ENCODE measurements at places on chromosomes 16 and 17.

GRCh38 chr17:75835654-75835987, 8.6 kb downstream of the UNC13D start:
- no peak for DNase-seq

GRCh38 chr16:22693638-22694340, 120.2 kb upstream of the HS3ST2 start:
- DNase-seq, result no peak

DNA sequence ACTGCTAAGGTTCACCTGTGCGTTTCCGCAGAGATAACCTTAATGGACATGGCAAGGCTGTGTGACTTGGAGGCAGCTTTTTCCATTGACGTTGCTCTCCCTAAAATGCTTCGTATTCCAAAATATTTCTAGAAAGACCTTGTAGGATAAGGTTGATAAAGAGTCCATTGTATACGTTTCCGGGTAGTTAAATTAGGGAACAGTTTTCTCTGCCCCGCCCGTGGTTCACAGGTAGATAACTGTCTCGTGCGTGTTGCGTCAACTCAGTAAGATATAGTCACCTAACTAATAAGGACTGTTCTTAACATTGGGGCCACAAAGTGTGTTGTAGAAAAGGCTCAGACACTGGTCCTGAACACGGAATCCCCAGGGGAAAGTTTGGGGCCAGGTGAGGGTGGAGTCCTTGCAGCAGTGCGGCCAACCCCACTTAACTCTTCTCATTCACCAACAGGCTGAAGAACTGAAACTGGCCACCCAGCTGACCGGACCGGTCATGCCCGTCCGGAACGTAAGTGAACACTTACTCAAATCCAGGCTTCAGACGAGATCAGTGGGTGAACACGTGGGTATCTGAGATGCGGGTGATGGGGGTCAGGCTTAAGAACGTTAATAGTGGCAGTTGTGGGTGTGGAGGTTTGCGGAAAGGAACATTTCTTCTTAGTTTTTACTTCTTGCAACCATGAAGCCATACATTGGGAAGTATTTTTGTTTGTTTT, 1.6 kb downstream of the RPL13 start:
- DNase-seq, result no peak

DNA sequence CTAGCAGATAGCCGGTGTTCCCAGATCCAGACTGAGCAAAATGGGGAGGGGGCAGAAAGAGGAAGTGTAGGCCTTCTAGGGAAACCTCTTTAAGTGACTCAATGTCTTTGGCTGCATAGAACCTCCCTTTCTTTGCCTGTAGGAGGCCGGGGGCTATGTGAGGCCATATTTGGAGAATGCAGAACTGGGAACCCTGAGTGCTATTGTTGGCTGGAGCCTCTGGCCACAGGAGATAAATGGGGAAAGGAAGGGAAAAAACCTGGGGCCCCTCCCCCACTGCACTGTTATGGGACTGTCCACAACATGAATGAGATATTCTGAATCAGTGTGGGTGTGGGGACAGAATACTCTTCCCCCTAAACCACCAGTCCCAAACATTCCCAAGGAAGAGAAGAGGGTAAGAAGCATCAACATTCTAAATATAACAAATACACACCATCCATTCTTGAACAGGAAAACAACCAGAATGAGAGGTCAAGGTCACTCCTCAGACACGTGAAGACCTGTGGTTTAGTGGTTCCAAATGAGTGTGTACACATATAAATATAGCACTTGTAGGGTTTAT, 2.4 kb downstream of the VPS25 start:
- DNase-seq, result no peak

DNA sequence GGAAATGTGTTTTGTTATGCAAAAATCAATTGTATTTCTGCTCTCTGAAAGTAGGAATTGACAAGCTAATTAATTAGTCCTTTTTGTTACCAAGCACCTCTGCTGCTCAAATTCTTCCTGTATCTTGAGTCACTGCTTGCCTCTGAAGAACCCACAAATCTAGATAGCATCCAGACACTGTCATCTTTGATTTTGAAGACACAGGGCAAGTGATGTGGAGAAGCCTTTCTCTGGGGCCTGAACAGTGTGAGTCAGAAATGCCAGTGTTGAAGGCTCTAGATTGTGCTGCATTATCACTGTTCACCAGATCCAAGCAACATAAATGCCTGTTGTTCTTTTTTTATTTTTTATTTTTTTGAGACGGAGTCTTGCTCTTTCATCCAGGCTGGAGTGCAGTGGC, 10.9 kb upstream of the ST6GALNAC1 start:
- no peak for DNase-seq

DNA sequence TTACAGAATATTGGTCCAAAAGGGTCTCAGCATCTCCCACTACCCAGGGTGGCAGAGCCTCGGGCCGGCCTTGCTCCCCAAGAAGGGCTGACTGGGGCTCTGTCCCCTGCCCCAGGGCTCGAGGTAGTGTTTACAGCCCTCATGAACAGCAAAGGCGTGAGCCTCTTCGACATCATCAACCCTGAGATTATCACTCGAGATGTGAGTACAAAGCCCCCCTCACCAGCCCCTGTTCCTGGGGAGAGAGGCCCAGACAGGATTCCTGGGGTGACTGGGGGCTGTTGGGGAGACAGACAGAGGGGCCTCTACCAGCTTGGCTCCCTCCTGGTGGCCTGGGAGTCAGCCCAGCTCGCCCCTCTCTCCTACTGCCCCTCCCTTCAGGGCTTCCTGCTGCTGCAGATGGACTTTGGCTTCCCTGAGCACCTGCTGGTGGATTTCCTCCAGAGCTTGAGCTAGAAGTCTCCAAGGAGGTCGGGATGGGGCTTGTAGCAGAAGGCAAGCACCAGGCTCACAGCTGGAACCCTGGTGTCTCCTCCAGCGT, 6.1 kb upstream of the NLRC5 start:
- no peak for DNase-seq

DNA sequence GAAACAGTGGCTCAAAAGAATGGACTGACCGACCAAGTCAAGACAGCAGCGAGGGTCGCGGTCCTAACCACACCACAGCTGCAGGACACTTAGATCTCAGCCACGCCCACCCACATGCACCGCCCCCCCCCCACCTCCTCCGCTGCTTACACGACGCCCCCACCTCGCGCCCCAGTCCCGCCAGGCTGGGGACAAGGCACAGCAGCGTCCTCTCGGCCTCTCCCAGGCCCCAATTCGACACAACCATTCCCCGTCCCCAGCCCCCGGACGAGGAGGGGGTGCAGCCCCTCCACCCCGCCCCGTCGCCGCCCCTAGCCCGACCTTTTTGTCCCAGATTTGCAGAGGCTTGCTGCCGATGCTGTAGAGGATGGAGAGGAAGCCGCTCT, 477 bp downstream of the CFAP20 start:
- DNase-seq, result no peak

DNA sequence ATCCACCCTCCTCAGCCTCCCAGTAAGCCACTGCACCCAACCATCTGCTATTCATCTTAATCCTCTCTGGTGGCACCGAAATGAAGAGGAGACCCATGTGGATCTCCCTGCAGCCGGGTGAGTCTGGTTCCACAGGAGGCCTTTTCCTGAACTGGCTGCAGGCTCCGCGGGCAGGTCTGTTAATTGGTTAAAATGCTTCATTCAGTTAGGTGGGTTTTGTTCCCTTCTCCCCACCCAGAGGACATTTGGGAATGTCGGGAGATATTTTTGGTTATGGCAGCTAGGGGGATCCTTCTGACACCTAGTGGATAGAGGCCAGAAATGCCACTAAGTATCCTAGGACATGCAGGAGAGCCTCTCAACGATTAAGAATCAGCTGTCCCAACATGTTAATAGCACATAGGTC, 16.7 kb downstream of the C16orf54 start:
- peak; percentile 31 for DNase-seq

DNA sequence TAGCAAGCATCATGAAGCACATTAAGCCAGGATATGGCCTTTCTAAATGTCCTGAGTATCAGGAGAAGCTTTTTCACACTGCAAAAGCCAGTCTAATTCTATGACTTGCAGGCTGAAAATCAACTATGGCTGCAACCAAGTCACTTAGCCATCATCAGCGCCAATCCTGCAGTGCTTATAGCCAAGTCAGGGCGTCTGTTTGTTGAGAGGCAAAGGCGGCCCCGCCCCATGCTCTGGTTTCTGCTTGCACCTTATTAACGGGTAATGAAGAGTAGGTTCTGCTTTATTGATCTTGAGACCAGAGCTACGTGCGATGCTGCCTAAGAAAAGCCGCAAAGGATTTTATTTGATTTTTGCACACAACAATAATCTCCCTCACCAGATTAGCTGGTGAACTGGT, 88.4 kb downstream of the CDH13 start:
- DNase-seq, result no peak

- DNase-seq, result no peak
These were observed 590 bp downstream of the KRT33B start for GRCh38 chr17:41369023-41369422.

DNA sequence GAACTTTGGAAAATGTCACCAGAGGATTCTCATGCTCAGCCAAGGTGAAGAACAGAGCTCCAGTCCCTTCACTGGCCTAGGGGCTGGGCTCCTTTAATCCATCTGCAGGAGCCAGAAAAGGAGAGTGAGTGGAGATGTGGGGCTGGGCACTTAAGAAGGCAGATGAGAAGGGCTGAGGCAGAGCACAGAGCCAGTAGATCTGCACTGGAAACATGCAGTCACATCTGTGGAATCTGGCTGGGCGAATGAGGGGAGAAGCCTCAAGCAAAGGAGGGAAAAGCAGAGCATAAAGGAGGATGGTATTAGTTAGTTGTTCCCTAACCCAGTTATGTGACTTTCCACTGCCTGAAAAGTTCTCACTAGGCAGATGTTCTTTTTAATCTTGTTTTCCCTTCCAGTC, 50.4 kb upstream of the BCAR1 start:
- no peak for DNase-seq

DNA sequence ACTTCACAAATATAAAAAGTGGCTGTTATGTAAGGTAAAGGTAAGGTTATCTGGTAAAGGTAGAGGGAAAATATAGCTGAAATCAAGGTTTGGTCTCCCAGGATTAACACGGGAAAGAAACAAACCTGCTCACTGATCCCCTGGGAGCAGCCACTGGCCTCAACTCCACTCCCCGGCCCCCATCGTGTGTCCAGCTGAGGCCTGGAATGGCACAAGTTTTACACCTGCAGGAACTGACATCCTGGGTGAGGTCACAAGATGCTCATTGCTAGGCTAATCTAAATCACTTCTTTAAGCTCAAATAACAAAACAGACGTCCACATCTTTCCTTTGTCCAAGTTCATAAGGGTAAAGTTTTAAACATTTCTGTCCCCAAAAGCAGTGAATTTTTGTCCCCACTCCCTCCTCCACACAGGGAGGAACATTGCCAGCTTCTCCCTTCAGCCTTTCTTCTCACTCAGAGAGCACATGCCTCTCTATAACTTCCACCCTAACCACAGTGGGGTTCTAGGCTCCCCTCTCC, 46.3 kb downstream of the ERN1 start:
- DNase-seq, result no peak

DNA sequence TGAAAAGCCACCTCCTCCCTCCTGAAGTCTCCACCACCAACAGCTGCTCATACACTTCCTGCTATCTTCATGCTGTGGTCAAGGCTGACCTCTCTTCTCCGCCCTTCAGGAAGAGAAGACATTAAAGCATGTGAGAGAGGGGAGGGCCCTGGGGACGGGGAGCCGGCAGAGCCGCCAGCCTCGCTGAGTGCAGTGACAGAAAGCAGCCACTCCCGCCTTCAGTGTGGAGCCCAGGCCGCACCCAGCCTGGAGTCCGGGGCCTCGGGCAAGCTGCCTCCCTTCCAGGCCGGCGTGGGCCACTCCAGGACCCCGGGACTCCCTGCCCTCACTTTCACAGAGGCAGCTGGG, 94.7 kb upstream of the TNRC6C start:
- no peak for DNase-seq

Measured in NCI-H774 (cell line).